Daoy (cell line): ENCODE measurements at places on chromosomes 6 and 20. TPM values are rescaled to one million over a fixed set of nuclear protein-coding genes. Genes with fewer than 3 reads are reported as not detected.

CYP21A2 gene
- not detected in 2 replicates for total RNA-seq

DNA sequence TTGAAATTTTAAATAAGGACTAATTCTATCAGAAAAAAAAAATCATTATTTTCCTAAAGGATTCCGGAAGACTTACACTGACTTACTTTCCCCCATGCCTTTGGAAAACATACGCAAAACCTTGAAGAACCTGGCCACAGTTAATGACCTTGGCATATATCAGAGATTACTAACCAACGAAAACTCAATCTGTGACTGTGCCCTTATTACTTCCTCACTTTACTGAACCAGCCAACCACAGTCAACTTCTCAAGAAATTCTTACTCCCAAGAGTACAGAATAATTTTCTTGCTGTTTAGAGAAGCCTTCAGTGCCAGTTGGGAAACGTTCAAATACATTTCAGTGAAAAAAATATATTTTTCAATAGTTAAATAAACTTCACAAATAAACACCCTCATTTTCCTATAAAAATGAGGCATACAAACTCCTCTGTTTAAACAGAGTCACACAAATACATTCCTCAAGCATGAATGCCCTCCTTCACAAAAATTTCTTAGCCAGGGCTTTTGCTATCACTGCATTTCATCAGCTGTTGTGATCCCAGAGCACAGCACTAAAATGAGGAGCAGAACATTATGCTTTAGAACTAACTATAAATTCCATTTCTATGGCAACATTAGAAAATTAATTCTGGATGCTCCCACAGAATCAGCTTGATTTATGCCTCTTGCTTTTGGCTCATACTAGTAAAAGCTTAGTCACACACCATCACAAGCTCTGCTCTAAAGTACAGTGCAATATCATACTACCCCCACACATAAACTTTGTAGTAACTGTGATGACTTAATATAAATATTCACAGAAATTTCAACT lies 117.6 kb downstream of the DST start:
- DNase-seq: peak; percentile 33

LY6G5C gene
- 1.8 TPM in 1 of 2 replicates, not detected in the other for total RNA-seq

DNA sequence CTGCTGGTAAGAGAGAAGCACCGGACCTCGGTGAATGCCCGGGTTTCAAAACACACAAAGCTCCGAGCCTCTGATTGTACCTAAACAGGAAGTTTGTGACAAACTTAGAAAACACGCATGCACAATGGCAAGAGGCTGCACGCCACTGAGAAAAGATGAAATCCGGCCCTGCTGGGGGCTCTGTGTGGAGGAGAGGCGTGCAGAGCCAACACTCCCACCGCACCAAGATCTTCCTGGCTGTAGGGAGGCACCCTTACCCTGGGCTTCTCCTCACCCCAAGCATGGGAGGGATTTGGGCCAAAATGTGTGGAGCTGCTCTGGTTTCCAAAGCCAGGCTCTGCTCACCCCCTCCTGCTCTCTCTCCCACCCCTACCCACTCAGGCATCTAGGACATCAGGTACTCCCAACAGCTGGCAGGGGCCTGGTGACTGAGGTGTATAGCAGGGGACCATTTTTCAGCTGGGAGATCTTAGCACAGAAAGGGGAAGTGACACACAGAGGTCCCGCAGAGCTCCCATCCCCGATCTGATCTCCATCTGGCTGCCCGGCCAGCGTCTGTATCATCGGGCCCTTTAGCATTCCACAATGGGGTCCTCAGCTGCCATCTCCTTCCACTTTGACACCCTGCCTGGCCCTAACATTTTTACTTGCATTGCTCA lies 84.2 kb downstream of the TRERF1 start:
- no peak for DNase-seq

GSTA3 gene
- total RNA-seq: not detected in 2 replicates

DNA sequence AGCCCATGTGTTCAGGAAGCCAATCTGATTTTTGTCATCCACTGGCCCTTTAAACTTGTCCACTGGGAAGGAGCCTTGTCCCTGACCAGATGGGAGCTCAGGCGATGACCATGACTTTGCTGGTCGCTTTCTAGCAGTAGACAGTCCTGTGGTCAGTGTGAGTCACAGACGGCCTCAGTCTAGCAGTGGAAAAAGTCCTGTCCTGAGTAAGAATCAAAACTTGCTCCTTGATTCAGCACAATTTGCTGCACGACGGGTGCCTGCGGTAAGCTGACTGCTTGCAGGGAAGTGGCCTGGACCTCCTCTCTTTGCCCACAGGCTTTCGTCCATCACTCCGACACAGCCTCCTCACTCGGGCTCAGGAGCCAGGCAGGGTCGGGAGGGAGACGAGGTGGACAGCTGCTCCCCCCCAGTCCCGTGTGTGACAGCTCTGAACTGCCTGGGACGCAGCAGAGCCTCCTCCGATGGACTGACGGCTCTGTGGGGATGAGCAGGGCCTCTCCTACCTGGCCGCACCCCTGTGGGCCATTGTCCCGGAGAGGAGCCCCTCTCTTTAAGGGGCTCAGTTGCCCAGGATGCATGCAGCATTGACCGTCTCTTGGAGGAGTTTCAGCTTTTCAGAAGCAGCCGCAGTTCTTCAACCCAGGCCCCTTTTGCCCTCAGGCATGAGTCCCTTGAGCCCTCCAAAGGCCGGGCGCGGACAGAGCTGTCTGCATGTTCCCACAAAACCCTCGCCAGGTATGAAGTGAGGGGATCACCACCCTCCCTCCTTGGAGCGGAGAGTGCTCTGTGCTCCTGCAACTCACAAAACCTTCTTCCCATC lies 209.2 kb downstream of the ANKRD60 start:
- DNase-seq: peak; percentile 61

DNA sequence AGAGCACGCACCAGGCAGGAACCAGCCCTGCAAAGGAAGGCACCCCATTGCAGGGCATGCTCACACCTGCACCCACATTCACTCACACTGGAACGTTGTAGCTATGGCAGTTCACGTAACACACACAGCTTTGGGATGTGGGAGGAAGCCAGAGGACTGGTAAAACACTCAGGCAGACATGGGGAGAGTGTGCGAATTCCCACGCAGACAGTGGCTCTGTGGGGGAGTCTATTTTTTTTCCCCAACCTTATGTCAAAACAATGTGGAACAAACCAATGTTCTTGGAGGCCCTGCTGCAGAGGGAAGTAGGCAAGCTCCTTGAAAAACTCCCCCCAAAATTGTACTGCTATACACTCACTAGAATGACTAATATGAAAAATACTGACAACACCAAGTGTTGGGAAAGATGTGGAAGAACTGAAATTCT lies 91.0 kb downstream of the PPP1R14C start:
- DNase-seq: no peak

DNA sequence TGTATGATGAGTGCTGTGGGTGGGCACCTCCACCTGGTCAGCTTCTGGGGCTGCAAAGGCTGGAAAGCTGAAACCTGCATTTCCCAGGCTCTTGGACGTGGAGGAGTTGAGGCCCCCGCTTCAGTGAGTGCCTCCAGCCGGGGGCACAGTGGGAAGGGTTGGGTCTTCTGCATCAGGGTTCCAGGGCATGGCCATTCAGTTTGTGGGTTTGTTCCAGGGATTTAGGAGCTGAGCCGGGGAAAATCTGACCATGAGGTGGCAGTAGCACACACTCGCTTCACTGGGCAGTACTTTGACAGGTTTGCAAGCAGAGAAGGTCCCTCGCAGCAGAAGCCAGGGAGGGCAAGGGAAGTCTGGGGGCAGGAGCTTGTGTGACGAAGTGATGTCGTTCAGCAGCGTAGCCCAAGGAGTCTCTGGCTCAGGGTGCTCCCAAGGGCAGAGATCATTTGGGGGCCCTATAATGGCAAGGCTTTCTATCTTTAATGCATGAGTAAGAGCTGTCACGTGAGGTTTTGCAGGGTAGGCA lies 69.5 kb upstream of the SULF2 start:
- peak; percentile 55 for DNase-seq

GRCh38 chr6:35425284-35425683 lies 26.9 kb upstream of the FANCE start:
- DNase-seq: no peak

- DNase-seq: peak; percentile 71
Observed at GRCh38 chr6:16764188-16764950, 3.1 kb upstream of the ATXN1 start.
